ENCODE measurements at places on chromosomes 16 and 17.

DNA sequence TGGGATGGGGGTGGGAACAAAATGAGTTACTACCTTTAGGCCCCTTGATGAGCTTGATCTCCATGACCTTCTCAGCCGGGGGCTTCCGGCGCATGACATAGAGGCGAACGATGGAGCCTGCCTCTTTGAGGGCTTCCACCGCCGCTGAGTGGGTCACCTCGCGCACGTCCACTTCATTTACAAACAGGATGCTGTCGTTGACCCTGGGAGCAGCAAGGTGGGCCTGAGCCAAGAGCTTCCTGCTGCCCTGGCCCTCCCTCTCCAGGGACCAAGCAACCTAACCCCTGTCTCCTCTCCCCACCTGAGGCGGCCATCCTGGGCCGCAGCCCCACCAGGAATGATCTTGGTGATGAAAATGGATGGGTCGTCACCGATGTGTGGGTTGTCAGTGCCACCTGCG lies 16.2 kb downstream of the DLG4 start:
- no peak for DNase-seq

DNA sequence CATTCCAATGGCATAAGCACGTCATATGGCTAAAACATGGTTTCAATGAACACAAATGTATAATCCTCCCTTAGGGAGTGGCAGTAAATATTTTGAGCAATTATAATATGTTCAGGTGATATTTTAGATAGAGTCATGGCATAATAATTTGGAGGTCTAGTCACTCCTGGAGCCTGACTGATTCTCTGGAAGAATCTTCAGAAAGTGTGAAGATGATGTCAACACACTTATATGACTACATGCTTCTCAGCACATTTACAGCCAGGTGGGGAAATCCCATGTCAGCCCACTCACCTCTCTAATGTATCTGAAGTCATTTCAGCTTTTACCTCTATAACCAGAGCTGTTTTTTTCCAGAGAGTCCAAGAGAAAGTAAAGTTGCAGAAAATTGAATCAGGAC lies 474.8 kb downstream of the SHISA9 start:
- DNase-seq: no peak

GRCh38 chr17:75518201-75518600 lies 1.9 kb downstream of the TSEN54 start:
- peak; percentile 76 for DNase-seq

DNA sequence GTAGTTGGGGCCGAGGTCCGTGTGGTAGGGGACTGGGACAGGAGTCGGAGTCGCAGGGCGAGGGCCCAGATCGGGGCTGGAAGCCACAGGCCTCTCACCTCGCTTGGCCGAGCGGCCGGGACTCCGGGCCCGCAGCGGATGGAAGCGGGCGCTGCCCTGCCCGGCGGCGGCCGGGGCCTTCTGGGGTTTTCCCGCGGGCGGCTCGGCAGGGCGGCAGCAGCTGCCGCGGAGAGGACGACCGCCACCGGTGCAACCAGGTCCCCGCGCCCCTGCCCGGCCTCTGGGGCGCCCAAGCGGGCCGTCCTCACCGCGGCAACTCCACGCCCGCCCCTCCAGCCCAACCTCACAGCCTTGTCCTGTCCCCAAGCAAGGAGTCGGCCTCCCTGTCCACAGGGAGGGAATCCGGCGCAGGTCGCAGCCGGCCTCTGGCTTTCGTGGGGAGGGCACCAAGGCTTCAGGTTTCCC lies 15.6 kb upstream of the UTP6 start:
- no peak for DNase-seq

GRCh38 chr16:4713663-4714501 lies 20.2 kb downstream of the ANKS3 start:
- DNase-seq: no peak

- no peak for DNase-seq
Measured at GRCh38 chr17:48550502-48551213, 5.7 kb upstream of the HOXB2 start.

GRCh38 chr16:53022374-53022773 lies 30.3 kb downstream of the CHD9NB start:
- no peak for DNase-seq

DNA sequence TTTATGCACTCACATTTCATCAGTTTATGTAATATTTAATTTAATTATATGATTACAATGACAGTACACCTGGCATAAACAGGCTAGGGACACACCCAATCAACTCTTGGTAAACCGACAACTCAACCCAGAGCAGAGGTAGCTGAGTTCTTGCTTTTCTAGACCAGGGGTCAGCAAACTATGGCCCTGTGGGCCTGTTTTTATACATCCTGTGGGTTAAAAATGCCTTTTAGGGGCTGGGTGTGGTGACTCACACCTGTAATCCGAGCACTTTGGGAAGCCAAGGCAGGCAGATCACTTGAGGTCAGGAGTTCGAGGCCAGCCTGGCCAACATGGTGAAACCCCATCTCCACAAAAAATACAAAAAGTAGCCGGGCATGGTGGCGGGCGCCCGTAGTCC lies 99.2 kb upstream of the TMEM97 start:
- no peak for DNase-seq

DNA sequence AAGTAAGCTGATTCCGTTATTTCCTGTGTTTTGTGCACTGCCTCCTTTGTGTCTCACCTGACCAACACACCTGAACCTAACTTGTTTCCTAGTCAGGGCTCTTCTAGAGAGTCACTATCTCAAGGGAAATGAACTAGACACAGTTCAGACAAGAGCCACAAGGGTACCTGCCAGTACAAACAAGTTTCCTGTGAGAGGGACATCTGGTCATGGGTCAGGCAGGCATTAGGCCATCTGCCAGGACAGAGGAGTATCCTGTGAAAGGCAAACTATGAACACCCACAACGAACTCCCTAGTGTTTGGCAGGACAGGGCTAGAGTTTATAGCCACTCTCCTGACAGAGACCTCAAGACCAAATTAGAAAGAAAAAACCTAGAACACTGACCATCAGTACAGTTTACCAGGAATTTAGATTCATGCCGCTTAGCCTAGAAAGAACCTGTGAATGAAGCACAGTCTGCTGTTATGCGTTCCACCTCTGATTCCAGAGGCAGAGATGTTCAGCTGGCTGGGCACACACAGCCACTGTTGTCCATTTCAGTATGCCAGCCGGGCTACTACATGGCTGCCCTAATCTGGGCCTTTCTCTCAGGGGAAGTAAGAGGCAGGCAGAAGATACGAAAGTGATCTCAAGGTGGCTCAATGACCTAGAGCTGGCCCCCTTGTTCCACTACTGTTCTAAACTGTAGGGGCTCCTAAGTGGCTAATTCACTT lies 20.7 kb upstream of the GLG1 start:
- no peak for DNase-seq

DNA sequence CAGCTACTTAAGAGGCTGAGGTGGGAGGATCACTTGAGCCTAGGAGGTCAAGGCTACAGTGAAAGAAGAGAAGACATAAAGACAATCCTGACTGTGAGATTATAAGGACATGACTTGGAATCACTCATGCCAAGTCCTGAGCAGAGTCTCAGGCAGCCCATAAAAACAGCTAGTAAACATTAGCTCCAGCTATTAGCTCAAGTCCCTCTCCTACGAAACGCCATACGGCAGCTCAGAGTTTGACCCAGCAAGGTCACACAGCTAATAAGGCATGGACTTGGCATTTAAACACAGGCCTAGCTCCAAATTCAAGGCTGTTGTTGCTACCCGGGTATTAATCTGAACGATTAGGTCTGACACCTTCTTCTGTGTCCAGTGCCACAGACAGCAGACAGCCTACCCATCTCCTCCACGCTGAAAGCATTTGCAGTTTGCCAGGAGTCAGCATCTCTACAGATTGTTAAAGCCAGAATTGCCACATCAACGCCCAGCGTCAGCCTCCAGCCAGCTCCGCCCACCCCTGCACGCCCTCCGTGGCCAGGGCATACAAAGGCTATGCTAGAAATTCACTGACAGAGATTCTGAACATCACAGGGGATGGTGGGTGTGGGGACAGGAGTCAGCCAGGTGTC lies 9.9 kb upstream of the TMEM114 start:
- DNase-seq: no peak

- peak; percentile 71 for DNase-seq
Measured at GRCh38 chr17:29622337-29623282, at the start of gene CORO6. TSS of gene CORO6 (minus strand) at chr17:29622912. CDS start at chr17:29621421, 1,491 bp downstream.

- DNase-seq: no peak
Measured at GRCh38 chr16:19698480-19699465, 19.3 kb downstream of the KNOP1 start.

GRCh38 chr17:1590029-1590746 lies 27.6 kb upstream of the PITPNA start:
- no peak for DNase-seq

- DNase-seq: peak; percentile 78
Measured at GRCh38 chr17:17836818-17837379, at the start of gene SREBF1. TSS of gene SREBF1 (minus strand) at chr17:17836986. CDS start at chr17:17836817, 169 bp downstream.

- DNase-seq: no peak
Measured at GRCh38 chr17:6637458-6637840, 3.1 kb downstream of the KIAA0753 start.

DNA sequence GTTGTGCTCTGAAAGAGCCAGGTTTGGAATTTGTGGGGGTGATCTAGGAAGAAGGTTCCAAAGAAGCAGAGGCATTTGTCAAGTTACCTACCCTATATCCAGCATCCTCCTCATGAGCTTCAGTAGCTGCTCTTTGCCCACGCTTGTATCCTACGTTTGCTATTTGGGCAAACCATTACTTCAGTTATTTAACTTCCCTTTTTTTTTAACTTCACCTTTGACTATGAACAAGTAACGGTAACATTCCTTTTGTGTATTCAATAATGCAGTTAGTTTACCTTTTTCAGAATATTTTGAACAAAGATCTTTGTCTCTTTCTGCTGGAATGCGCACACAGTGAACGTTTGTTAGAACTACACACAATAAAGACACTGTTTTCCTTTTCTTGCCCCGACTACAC lies 41.5 kb downstream of the CYB5B start:
- DNase-seq: no peak

GRCh38 chr17:43809121-43809520 lies 23.8 kb downstream of the MPP3 start:
- no peak for DNase-seq

GRCh38 chr16:57601801-57602478 lies 26.5 kb upstream of the ADGRG1 start:
- DNase-seq: peak; percentile 72

DNA sequence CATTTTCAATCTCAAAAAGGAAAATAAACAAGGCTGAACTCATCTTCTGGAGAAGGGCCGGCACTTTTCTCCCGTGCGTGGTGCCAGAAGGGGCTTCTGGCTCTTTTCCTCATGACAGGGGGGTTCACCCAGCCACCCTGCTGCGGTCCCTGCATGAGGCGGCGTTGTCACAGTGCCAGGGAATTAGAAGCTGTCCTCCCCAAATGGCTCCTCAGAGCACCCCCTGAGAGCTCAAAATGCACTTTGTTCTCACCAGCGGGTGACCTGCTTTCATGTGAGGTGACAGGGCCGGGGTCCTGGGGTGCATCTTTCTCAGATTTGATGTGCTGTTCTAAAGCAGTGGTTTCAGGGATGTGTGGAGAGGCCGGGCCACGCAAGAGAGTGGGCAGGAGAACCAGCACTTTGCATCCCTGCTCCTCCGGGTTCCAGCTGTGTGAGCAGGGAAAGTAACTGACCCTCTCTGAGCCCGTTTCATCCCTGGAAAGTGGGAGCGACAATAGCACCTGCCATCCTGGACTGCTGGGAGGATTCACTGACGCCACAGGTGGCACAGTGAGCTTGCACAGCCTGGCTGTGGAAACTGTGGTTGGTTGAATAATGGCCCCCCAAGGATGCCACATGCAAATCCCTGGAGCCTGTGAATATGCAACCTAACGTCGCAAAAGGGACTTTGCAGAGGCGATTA lies 94.0 kb downstream of the FOXL1 start:
- DNase-seq: no peak

DNA sequence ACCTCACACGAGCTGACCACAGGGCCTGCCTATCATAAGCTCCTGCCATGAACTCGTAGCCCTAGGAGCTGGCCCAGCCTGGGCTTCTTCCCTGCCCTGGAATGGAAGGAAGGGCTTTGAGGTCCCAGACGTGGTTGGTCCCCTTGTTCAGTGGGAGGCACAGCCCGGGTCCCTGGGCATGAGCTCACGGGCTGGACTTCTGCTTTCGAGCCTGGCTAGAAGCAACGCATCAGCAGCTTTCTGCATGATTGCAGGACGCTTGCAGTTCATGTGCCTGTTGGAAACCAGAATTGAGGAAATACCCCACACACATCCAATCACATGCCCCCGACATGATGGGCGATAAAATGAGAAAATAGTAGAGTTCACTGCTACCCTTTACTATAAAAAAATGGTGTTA lies 293.3 kb downstream of the MAF start:
- no peak for DNase-seq

GRCh38 chr17:28725660-28726225 lies 290 bp downstream of the TLCD1 start:
- no peak for DNase-seq

GRCh38 chr16:17483351-17483750 lies 12.6 kb upstream of the XYLT1 start:
- DNase-seq: no peak

GRCh38 chr16:1204933-1205332 lies 20.1 kb downstream of the TPSG1 start:
- no peak for DNase-seq

GRCh38 chr16:73062001-73062616 lies 14.2 kb upstream of the ZFHX3 start:
- DNase-seq: no peak

- DNase-seq: no peak
Measured at GRCh38 chr16:5379954-5380353, 282.4 kb upstream of the EEF2KMT start.

DNA sequence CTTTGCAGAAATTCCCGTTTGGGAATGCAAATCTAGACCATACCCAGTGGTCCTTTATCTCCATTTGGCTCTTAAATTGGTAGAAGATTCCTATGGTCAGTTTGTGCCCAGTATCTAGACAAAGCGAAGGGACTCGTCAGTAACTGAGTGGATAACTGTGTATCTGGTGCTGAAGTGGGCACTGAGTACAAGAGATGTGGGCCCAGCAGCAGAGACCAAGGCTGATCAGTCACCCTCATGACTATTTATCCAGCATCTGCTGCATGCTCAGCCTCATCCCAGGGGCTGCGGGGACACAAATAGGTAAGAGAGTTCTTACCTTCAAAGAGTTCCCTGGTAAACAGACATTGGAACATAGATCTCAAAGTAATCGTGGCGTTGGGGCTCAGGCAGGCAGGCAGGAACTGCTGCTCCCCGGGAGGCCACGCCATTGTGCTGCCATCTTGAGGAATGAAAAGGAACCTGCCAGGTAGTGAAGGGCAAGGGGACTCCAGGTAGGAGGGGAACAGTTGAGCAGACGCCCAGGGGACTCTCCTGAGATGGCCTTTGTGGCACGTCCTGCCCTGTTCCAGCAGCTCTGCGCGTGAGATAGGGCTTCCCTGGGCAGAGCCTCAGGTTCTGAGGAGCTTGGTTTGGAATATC lies 10.3 kb downstream of the NT5M start:
- peak; percentile 84 for DNase-seq

- DNase-seq: peak; percentile 26
Measured at GRCh38 chr17:60151355-60151754, 1.6 kb downstream of the CA4 start.

- DNase-seq: no peak
Measured at GRCh38 chr16:82621781-82622180, 5.0 kb upstream of the CDH13 start.

- no peak for DNase-seq
Measured at GRCh38 chr16:69116906-69117305, 11.5 kb downstream of the HAS3 start.
